ENCODE measurements at places on chromosomes 7 and 10.

- no peak for DNase-seq
Observed at GRCh38 chr7:1948887-1949680, 279.0 kb downstream of the ELFN1 start.

- DNase-seq = peak; percentile 78
Observed at GRCh38 chr7:81769891-81770727, at the start of gene HGF. TSS of gene HGF (minus strand) at chr7:81770047. CDS start at chr7:81769971, 76 bp downstream.

- no peak for DNase-seq
Observed at GRCh38 chr7:15461576-15461975, 100.2 kb downstream of the AGMO start.

- DNase-seq = no peak
Observed at GRCh38 chr7:157651366-157652160, 314.8 kb downstream of the DNAJB6 start.

- DNase-seq = no peak
Observed at GRCh38 chr10:132104471-132105301, 38.9 kb downstream of the JAKMIP3 start.

- no peak for DNase-seq
Observed at GRCh38 chr7:90597563-90598253, 1.6 kb downstream of the CDK14 start.

- no peak for DNase-seq
Observed at GRCh38 chr7:102912742-102913141, at the start of gene LRRC17. TSS of gene LRRC17 (plus strand) at chr7:102913000. CDS start at chr7:102933914, 20,914 bp downstream.

DNA sequence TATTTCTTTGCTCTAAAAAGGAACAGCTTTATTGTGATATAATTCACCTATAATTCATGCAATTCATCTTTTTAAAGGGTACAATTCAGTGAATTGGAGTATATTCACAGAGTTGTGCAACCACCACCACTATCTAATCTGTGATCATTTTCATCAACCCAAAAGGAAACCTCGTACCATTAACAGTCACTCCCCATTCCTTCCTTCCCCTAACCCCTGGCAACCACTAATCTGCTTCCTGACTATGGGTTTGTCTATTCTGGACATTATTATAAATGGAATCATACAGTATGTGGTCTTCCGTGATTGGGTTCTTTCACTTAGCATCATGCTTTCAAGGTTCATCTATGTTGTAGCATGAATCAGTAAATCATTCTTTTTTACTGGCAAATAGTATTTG is 52.3 kb downstream of the MKI67 start:
- no peak for DNase-seq

DNA sequence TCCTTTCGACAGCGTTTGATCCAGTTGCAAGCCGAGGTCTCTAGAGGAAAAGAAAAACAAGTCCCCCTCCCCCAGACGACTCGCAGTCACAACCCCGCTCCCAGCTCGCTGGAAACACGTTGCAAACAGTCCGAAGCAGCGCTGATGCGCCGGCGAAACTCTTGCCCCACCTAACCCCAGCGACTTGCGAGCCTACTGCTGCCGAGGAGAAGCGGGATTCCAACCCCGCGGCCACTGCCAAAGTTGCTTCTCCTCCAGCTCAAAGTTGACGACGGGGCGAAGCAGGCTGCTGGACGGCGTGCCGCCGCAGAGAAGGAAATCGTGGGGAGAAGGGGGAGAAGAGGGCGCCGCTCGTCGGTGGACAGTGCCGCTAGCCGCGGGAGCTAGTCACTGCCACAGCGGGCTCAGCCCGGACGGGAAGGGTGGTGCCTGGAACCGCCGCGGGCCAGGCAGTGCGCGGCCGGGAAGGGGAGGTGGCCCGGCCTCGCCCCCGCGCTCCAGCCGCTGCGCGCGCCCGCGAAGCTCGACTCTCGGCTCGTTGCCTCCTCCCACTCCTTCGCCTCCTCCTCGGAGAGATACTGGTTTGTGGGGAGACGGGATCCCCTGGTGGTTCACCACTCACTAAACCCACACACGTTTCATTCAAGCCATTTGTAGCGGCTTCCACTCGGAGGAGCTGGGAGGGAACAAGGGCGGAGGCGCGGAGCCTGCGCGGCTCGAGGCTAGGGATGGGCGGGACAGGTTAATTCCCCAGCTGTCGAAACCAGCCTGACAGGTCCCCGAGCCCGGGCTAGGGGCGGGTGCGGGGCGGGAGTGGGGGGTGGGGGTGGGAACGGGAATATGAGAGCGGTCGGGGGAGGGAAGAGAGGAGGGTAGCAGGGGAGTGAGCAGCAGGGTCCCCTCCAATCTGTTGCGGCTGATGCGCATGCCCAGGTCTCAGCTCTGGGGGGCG is at the start of gene GPR37:
Gene GPR37 (minus strand): TSS at position 392 of the 952 bp plus-strand sequence. CDS start 816 bp downstream, outside the sequence.
- DNase-seq = no peak

DNA sequence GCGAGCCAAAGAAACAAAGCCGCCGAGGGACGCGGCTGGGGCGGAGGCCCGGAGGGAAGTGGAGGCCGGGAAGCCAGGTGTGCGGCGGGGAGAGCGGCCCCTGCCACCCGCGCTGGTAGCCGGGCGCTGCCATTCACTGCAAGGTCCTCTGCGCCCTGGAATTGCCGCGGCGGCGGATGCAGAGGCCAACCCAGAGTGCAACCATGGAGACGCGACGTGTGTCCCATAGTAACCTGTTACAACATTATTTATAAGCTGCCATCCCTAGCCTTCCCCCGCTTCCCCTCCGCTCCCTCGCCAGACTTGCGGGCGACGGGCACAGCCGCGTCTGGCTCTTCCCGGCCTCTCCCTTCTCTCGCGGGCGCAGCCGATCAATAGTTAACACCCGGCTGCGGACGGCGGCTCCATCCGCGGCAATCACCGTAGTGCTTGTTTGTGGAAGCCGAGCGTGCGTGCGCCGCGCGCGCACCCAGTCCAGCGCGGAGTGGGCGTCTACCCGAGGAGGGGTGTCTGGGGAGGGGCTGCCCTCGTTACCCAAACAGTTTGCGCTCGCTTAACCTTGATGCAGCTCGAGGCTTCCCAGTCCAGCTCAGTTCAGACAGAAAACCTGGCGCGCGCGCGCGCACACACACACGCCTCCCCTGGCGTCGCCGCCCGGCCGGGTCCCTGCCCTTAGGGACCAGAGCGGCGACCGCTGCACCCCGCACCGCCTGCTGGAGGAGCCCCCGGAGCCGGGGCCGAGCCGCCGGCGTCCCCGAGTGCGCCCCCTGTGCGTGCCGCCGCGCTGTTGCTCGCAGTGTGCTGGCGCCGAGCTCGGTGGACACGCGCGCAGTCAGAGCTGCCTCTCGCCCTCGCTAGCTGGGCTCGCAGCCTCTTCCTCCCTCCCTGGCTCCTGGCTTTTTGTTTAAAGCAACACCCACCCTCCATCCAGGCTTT is 165.4 kb upstream of the DPP6 start:
- DNase-seq = no peak

GRCh38 chr10:120495226-120496009 is 38.4 kb downstream of the PLPP4 start:
- no peak for DNase-seq

DNA sequence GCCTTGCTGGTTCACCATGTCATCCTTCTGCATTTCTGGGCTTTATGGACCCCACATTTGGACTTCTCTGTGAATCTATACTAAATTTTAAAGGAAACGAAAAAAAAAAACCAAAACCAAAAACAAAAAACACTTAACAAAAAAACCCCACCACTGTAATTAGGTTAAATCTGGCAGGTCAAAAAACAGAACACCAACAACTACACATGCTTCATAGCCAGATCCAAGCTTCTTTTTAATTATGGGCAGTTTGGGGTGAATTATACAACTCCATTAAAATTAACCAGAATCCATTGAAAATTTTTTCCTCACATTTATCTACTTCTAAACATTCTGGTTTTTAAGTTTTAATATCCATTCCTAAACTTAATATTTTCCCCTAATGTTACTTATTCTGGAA is 58.4 kb downstream of the CDK6 start:
- no peak for DNase-seq

GRCh38 chr10:126207313-126207771 is 180.9 kb downstream of the ADAM12 start:
- DNase-seq = no peak
